Fibroblast of skin of scalp (primary cell): ENCODE measurements at places on chromosomes 7 and 10.
A peak's percentile ranks its signal among the peaks of the same experiment; 100 is the strongest.

GRCh38 chr10:100470367-100470766 lies 7.6 kb downstream of the WNT8B start:
- DNase-seq: peak; percentile 41

- DNase-seq: no peak
These were observed 42.2 kb downstream of the MINDY4 start for GRCh38 chr7:30813466-30813865.

- DNase-seq: no peak
These were observed 14.9 kb upstream of the LGI1 start for GRCh38 chr10:93742633-93743349.

DNA sequence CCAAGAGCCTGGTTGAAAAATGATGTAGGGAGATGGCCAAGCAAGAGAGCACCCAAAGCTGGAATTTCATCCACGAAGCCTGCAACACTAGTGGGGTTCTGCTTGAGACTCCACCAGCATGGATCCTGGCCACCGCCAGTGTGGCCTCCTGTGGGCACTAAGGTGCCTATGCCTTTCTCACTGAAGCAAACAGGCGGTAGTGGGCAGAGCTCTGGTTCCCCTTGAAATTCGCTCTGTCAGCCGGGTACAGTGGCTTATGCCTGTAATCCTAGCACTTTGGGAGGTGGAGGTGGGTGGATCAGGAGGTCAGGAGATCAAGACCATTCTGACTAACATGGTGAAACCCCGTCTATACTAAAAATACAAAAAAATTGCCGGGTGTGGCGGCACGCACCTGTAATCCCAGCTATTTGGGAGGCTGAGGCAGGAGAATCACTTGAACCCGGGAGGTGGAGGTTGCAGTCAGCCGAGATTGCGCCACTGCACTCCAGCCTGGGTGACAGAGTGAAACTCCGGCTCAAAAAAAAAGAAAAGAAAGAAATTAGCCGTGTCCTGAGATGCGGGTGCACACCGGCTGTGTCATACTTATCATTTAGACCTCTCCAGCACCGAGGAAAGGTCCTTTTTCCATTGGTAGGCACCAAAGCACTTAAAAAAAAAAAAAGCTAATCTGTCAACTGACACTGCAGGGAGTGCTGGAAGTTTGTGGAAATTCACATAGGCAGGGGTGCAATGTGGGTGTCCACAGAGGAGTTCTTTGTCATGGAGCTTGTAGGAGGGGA lies 28.3 kb downstream of the CCM2 start:
- DNase-seq: no peak

DNA sequence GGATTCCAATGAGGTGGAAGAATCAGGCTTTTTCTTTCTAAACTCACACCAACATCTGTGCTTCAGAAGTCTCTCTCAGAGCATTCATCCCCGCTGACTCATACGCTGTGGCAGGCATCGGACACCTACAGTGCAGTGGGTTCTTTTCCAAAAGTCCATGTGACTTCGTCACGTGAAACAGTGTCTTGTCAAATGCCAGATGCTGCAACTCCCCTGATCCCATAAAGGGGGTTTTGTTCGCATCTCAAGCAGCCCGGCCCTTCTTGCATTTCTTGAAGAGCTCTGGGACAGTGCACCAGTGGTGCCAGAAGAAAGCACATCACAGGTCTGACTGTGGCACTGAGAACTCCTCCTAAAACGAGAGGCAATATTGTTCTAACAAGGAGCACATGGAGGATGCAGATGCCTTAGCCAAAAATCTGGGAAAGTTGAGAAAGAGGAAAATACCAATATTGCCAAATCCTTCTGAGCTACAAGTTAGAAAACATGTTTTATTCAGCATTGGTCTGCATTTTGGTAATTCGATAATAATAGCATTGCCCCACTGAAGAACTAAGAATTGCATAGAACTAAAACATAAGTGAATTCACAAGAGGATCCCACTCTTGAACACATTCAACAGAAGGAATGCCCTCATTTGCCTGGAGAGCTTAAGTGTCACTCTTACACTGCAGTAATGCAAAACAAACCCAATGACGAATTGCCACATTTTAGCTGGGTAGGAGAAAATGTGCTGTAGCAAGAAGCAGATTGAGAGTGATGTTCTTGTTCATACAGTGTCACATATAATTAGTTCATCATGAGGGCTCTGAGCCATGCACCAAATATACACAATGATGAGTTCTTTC lies 204.4 kb downstream of the CXCL12 start:
- peak; percentile 96 for DNase-seq
